ENCODE measurements at places on chromosomes 4 and X.
A peak's percentile ranks its signal among the peaks of the same experiment; 100 is the strongest.

- no peak for DNase-seq
Observed at GRCh38 chr4:6107114-6107791, 89.0 kb upstream of the C4orf50 start.

- no peak for DNase-seq
Observed at GRCh38 chrX:2793752-2794151, 35.0 kb upstream of the GYG2 start.

GRCh38 chr4:157558016-157558415 lies 337.5 kb downstream of the GRIA2 start:
- DNase-seq: no peak

- DNase-seq: peak; percentile 37
Observed at GRCh38 chr4:75432683-75433082, 81.5 kb downstream of the RCHY1 start.

- DNase-seq: no peak
Observed at GRCh38 chrX:96481831-96482230, 202.8 kb upstream of the DIAPH2 start.

DNA sequence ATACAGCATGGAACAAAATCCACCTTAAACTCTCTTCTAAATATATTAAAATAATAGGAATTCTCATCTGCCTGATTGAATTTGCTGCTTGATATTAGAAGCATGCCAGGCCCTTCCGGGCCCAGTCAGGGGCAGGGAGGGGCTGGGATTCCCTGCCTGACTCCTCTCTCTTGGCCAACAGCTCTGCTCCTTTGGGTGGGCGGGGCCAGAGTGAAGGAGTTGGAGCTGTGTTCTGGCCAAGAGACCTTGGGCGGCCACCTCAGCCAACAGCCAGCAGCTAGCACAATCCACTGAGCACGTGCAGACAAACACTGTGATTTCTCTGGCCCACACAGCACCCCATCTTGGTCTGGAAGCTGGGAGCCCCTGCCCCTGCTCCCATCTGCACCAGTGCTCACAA lies 140.3 kb downstream of the PJA1 start:
- no peak for DNase-seq

DNA sequence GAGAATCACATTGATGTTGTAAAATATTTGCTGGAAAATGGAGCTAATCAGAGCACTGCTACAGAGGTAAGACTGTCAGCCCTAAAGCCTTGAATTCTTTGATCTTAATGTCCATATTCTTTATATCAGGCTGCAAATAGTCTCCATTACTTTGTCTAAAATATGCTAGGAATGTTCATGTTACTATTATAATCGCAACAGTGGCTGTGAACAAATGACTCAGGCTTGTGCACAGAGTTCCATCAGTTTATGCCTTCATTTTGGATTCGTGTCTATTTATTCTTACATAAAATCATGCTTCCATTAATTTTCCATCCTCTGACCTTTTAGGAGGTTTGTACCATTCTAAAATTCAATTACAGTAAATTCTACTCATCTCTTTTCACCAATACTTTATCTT lies 182.7 kb downstream of the ANK2 start:
- DNase-seq: no peak

- DNase-seq: no peak
Observed at GRCh38 chr4:70841951-70842350, 2.3 kb upstream of the GRSF1 start.

DNA sequence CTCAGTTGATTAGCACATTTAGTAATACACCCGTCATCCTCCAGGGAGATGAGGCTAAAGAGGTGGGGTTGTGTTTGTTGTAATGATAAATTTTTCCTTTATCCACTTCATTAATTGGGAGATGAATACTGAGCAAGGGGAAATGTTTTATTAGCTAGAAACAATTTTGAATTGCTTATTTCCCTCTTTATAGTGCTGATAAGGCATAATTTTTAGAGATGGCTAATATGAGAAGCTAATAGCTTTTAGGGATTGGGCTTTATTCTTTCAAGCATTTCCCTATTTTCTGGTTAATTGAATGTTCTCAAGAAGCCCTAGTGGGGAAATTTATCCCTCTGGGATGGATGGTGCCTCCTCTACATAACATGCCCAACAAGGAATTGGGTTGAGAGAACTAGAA lies 365.2 kb upstream of the IGFBP7 start:
- no peak for DNase-seq

DNA sequence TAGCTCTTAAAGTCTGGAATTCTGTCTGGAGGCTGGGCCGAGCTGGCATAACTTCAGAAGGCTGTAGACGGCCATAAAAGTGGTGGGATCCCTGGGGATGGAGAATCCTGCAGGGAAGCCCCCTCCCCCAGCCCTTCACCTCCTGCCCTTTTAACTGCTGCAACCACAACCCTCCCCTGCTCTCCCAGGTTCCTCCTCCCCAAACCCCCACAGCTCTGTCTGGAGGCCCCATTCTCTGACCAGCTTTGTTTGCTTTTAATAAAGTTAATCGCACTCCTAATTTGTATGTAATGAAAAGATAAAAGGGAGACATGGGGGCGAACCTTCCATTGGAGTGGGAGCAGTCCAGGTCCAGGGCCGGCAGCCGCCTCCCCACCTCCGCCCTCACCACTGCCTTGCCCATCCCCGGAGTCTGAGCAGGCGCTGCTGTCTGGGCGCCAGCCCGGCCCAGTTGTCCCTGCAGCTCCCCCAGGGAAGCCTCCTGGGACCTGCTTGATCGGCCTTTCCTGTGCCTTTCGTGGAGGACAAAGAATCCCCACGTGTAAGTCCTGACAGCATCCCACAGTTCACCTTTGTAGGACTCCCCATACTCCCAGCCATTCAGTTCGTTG lies 84.3 kb downstream of the PJA1 start:
- no peak for DNase-seq

- DNase-seq: no peak
Observed at GRCh38 chr4:187218705-187219245, 495.1 kb upstream of the FAT1 start.

- DNase-seq: no peak
Observed at GRCh38 chrX:13131396-13132137, 87.1 kb upstream of the FAM9C start.

GRCh38 chr4:4555916-4556315 lies 14.1 kb upstream of the STX18 start:
- no peak for DNase-seq

GRCh38 chr4:104728380-104729122 lies 233.9 kb upstream of the CXXC4 start:
- DNase-seq: no peak

GRCh38 chr4:37365888-37366287 lies 121.3 kb downstream of the NWD2 start:
- DNase-seq: no peak

DNA sequence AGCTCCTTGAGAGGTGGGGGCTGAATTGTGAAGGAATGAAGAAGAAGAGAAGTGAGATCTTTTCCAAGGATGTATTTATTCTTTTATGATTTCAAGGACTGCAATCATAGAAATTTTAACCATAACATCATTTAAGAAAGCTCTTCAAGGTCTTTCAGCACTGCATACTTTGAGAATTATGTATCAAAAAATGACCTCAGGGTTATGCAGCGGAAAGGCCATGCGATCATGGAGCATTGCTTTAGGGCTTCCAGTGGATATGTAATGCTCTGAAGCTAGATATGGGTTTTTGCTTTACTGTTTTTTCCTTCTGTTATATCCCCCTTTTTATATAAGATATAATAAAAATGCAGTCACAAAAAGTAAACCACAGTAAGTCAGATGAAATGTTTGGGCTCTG lies 38.7 kb downstream of the SGMS2 start:
- no peak for DNase-seq

- DNase-seq: no peak
Observed at GRCh38 chr4:23889814-23890341, at the start of gene PPARGC1A. Gene PPARGC1A, minus strand, starts transcription at chr4:23890047. Its CDS starts 90 bp downstream, at chr4:23889957.

DNA sequence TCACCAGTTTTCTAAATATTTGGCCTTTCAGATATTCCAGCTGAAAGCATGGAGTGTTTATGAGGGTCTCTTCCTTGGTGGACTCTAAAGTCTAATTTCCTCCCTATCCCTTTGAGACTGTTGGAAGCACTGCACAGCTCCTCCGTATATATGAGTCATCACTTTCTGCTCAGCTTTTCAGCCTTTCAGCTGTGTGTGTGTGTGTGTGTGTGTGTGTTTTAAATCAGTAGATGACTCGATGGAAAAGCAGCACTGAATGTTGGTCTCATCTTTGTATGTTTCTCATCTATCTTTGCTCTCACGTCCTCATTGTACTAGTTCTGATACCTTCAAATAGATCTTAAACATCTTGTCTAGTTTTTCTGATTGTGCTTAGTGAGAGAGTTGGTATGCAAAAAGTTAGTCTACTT lies 81.6 kb downstream of the ZFX start:
- DNase-seq: no peak

DNA sequence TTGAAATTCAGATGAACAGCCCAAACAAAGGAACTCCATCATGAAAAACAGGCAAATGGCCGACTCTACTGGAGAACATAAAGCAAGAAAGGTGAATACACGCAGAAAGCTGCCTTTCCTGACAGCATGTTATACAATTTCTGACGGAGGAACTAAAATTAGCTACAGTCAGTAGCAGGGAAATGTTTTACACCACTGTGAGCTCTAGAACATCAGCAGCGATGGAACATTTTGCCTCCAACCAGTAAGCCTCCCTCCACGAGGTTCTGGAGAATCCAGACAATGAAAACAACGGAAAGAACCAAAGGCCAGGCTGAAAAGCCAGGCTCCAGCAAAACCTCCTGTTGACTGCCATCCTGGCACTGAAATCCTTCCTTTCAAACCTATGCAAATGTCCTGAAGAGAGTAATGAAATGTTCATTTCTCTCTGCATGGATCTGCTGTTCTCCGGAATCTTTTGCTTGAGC lies 78.9 kb downstream of the IRF2 start:
- no peak for DNase-seq

- DNase-seq: no peak
Observed at GRCh38 chr4:726838-727237, 21.2 kb downstream of the PCGF3 start.

DNA sequence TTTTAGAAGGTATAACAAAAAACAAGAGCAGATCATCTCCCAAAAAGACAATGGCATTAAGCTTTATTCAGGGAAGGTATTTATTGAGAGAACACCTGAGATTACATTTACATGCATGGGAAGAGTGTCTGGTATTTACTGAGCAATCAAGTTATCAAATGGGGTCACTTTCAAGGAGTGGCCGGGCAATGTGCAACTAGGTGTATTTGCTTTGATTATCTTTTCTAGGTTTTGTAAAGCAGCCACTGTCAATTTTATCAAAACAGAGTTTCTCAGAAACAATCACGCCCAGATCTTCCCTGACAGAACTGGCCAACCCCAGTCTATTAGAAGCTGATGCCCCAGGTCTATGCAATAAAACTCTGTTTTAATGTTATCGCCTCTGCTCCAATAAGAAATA lies 169.5 kb downstream of the GLRA2 start:
- no peak for DNase-seq

DNA sequence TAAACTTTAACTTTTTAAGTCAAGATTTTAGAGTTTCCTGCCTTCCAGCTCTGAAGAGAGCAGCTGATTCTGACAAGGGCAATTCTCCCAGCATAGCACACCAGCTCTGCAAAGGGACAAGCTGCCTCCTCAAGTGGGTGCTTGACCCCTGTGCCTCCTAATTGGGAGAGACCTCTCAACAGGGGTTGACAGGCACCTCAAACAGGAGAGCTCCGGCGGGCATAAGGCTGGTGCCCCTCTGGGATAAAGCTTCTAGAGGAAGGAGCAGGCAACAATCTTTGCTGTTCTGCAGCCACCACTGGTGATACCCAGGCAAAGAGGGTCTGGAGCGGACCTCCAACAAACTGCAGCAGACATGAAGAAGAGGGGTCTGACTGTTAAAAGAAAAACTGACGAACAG lies 872.9 kb upstream of the PCDH10 start:
- DNase-seq: no peak

GRCh38 chrX:100994352-100995281 lies 25.1 kb downstream of the ARL13A start:
- no peak for DNase-seq

DNA sequence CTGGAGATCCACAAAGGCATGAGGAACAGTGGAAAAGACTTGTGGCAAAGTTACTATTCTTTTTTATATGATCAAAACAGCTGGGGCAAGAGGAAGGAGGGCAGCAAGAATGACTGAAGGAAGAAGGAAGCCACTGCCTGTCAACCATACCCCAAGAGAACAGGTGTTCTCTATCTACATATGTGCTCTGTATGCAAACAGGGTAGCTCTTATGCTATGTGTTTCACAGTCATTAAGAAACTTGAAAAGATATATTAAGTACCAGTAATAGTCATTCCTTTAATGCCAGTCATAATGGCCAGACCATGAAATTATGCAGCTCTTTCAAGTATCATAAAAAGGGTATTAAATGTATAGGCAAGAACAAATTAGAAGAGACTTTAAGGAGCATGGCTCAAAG lies 363.9 kb downstream of the KLHL13 start:
- DNase-seq: no peak

DNA sequence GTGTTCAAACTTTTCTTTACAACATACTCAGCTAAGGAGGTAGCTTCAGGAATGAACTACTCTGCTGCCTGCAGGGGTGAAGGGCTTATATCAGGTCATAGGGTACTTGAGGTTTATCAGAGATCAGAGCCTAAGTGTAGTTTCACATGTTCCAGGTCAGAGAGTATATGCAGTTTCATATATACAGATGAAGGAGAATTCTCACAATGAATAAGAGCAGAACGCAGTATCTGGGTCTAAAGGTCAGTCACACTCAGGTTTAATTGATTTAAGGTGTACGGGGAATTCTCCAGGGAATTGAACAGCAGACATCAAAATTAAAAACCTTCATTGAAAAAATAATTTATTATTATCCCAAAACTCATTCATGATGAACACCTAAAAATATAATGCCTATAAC lies 700.6 kb downstream of the TECRL start:
- DNase-seq: no peak

- no peak for DNase-seq
Observed at GRCh38 chrX:65643531-65644052, 23.9 kb upstream of the MSN start.

GRCh38 chr4:22385611-22386011 lies 130.3 kb downstream of the ADGRA3 start:
- DNase-seq: no peak

- no peak for DNase-seq
Observed at GRCh38 chr4:146193628-146194027, 18.1 kb downstream of the LSM6 start.

GRCh38 chrX:13750204-13750603 lies 15.7 kb downstream of the OFD1 start:
- no peak for DNase-seq

DNA sequence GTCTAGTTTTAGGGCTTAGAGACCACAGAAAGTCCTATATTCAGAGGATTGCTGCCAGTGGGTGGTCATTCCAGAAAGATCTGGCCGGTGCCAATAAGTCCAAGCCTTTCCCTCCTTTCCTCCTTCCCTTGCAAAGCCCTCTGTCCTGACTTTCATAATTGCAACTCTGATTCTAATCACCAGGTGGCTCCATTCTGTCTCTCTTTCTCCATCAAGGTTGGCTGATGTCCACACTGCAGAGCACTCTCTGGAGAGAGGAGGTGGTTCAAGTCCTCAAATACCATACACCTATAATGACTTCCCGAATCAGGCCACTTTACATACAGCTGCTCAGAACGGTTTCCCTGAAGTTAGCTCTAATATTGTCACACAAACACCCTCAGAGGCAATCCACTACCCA lies 22.4 kb upstream of the ARMCX4 start:
- no peak for DNase-seq
